ENCODE measurements at places on chromosomes 2 and 18. TPM values are rescaled to one million over a fixed set of nuclear protein-coding genes. Genes with fewer than 3 reads are reported as not detected.

Gene UBXN4
- 78.8 TPM for total RNA-seq

Gene C2orf78
- not detected for total RNA-seq

Gene NAT8
- total RNA-seq, result not detected

Gene POTEC
- not detected for total RNA-seq

Gene C2orf15
- total RNA-seq, result under 0.01 TPM

Gene RUFY4
- not detected for total RNA-seq

Gene LGALSL
- total RNA-seq, result 3.1 TPM

Gene COLEC12
- total RNA-seq, result 60.6 TPM

Gene NTSR2
- under 0.01 TPM for total RNA-seq

Gene B3GNT7
- 0.17 TPM for total RNA-seq

Gene LONRF2
- under 0.01 TPM for total RNA-seq

Gene RAB17
- total RNA-seq, result 0.26 TPM

Gene FHOD3
- 3.1 TPM for total RNA-seq

Gene PXDN
- total RNA-seq, result 111 TPM

Gene TNS1
- 44.4 TPM for total RNA-seq

Gene NFE2L2
- 97.1 TPM for total RNA-seq
